NCI-H524 treated with DMSO at 0.1 percent for 48 hours (cell line): ENCODE measurements at places on chromosomes 4 and X.

- no peak for DNase-seq
These were observed 90.2 kb downstream of the CXCL13 start for GRCh38 chr4:77695774-77696173.

- DNase-seq: no peak
These were observed 287.2 kb downstream of the OPHN1 start for GRCh38 chrX:68146054-68146453.

DNA sequence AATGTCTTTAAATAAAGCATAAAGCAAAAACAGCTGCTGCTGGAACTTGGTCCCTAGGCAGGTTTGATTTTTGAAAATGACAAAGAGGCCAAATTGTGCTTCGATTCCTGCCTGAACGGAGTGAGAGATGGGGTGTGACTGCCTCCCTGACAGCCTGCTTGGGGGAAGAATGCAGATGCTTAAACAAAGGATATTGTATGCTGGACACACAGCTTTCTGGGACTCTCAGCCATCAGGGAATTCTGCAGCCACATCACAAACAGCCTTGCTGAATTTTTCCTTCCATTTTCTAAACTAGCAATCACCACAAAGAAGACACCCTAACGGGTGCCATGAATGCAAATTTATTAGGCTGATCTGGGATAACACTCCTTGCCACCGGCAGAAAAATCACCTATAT lies 83.9 kb upstream of the CPEB2 start:
- DNase-seq: no peak

GRCh38 chrX:38882894-38883626 lies 81.8 kb downstream of the MID1IP1 start:
- no peak for DNase-seq

- DNase-seq: no peak
These were observed 24.3 kb upstream of the TEX13C start for GRCh38 chrX:125295337-125295736.

- DNase-seq: no peak
These were observed 136.6 kb downstream of the VEGFC start for GRCh38 chr4:176656108-176656507.

- no peak for DNase-seq
These were observed 536.3 kb downstream of the IQCM start for GRCh38 chr4:149279331-149279730.
